Bronchial epithelial cell (primary cell): ENCODE measurements at places on chromosomes 5 and 9. TPM values are rescaled to one million over a fixed set of nuclear protein-coding genes. Genes with fewer than 3 reads are reported as not detected.

The TLX3 gene
- total RNA-seq: not detected in 2 replicates

The C9orf50 gene
- not detected in 2 replicates for total RNA-seq

The SNX30 gene
- total RNA-seq: 7.0 and 13.2 TPM in 2 replicates

The SPAAR gene
- not detected in 2 replicates for total RNA-seq

The RLN1 gene
- total RNA-seq: 0.26 and 0.64 TPM in 2 replicates

The SHOC1 gene
- total RNA-seq: under 0.01 TPM in 2 replicates

The IFNA2 gene
- total RNA-seq: not detected in 2 replicates

The MLANA gene
- total RNA-seq: not detected in 2 replicates

The DEPDC1B gene
- 2.1 and 3.2 TPM in 2 replicates for total RNA-seq

The PLPPR1 gene
- not detected in 2 replicates for total RNA-seq

The BHMT gene
- total RNA-seq: not detected in 2 replicates

The PRRX2 gene
- 0.13 TPM in 1 of 2 replicates, not detected in the other for total RNA-seq

The FOXD4 gene
- 0.26 TPM in 2 replicates for total RNA-seq

The PPIC gene
- 43.5 and 45.0 TPM in 2 replicates for total RNA-seq

The SPAG8 gene
- 0.13 and 0.26 TPM in 2 replicates for total RNA-seq

The TLE1 gene
- total RNA-seq: 34.7 and 40.0 TPM in 2 replicates

The INSL6 gene
- total RNA-seq: not detected in 2 replicates

The CD72 gene
- total RNA-seq: 0.79 and 0.90 TPM in 2 replicates

The FCN2 gene
- total RNA-seq: not detected in 2 replicates

The TRPM6 gene
- total RNA-seq: under 0.01 and 0.26 TPM in 2 replicates

The PCDHGA9 gene
- total RNA-seq: 0.53 and 1.5 TPM in 2 replicates

The FOXI1 gene
- total RNA-seq: not detected in 2 replicates

The PGM5 gene
- under 0.01 TPM in 1 of 2 replicates, not detected in the other for total RNA-seq

The SOWAHA gene
- total RNA-seq: not detected in 2 replicates

The PCDHAC1 gene
- total RNA-seq: 1.6 and 1.7 TPM in 2 replicates

The GNPDA1 gene
- total RNA-seq: 40.1 and 67.1 TPM in 2 replicates

The CCL21 gene
- total RNA-seq: not detected in 2 replicates

The PCDHGA5 gene
- under 0.01 and 0.13 TPM in 2 replicates for total RNA-seq

The SPATA31C1 gene
- not detected in 2 replicates for total RNA-seq

The SLCO4C1 gene
- total RNA-seq: under 0.01 and 0.38 TPM in 2 replicates

The RNF20 gene
- 37.6 and 56.3 TPM in 2 replicates for total RNA-seq

The TRIM36 gene
- total RNA-seq: 0.53 and 0.77 TPM in 2 replicates

The C9 gene
- not detected in 2 replicates for total RNA-seq

The FREM1 gene
- total RNA-seq: under 0.01 TPM in 1 of 2 replicates, not detected in the other

The FAM221B gene
- total RNA-seq: not detected in 2 replicates

The AQP3 gene
- 47.7 and 363 TPM in 2 replicates for total RNA-seq

The JAKMIP2 gene
- total RNA-seq: not detected in 2 replicates

The BARX1 gene
- total RNA-seq: 0.13 TPM in 1 of 2 replicates, not detected in the other

The LRRC19 gene
- total RNA-seq: not detected in 2 replicates

The MELK gene
- total RNA-seq: 8.2 and 12.8 TPM in 2 replicates

The HTR1A gene
- not detected in 2 replicates for total RNA-seq

The GGTA1 gene
- 0.13 TPM in 1 of 2 replicates, not detected in the other for total RNA-seq

The POU5F2 gene
- 0.53 and 0.64 TPM in 2 replicates for total RNA-seq
